Activated CD4-positive, CD25-positive, alpha-beta regulatory T cell treated with anti-CD3 and anti-CD28 coated beads, Interleukin-2, amount 50 U/mL, for 24 hours (primary cell): ENCODE measurements at places on chromosomes 1 and 21.

GRCh38 chr1:76218888-76219287 lies 144.3 kb downstream of the ST6GALNAC3 start:
- ATAC-seq: no peak

- no peak for ATAC-seq
These were observed 298.7 kb downstream of the LRRIQ3 start for GRCh38 chr1:73899311-73899710.

GRCh38 chr1:53323316-53323715 lies 4.6 kb downstream of the LRP8 start:
- no peak for ATAC-seq

DNA sequence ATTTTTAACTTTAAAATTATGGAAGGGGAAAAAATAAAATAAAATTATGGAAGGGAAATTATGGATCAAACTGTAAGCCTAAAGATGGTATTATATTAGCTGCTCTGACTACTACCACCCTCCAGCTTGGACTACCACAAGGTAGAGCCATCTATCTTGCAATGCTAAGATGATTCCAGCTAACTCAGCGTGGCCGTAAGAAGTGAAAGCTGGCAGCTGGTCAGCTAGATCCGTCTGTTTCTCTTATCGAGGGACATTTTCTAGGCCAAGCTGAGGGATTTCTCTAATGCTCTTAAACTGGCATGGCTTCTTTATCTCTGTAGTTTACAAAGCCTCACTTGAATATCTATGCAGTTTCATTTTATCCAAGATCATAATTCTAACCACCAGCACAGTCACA lies 31.5 kb downstream of the LYST start:
- no peak for ATAC-seq

GRCh38 chr1:45263132-45263531 lies 56.7 kb upstream of the ZSWIM5 start:
- ATAC-seq: no peak

GRCh38 chr1:22350924-22351767 lies 100.5 kb upstream of the ZBTB40 start:
- ATAC-seq: no peak

- no peak for ATAC-seq
These were observed 68.2 kb downstream of the LHX9 start for GRCh38 chr1:197985351-197985750.

DNA sequence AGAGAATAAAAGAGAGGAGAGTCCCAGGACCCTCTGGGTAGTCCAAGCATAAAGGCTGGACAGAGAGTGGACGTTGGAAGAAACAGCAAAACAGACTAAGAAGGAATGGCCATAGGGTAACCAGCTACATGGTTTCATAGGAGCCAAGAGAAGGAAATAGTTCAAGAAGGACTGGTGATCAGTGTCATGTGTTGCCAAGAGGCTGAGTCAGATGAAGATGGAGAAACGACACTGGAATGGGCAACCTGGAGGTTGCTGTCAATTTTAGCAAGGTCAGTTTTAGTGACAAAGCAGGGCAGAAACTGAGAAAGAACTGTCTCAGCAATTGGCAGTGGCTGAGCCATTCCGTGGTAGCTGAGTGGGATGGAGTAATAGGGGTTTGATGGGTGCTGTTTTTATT lies 41.4 kb downstream of the HMGB4 start:
- no peak for ATAC-seq
